ENCODE measurements at places on chromosomes 3 and 15.
A peak's percentile ranks its signal among the peaks of the same experiment; 100 is the strongest.

GRCh38 chr3:186236357-186237020 lies 125.5 kb downstream of the DGKG start:
- DNase-seq: no peak

- DNase-seq: no peak
Observed at GRCh38 chr3:71575433-71575832, 8.1 kb downstream of the FOXP1 start.

DNA sequence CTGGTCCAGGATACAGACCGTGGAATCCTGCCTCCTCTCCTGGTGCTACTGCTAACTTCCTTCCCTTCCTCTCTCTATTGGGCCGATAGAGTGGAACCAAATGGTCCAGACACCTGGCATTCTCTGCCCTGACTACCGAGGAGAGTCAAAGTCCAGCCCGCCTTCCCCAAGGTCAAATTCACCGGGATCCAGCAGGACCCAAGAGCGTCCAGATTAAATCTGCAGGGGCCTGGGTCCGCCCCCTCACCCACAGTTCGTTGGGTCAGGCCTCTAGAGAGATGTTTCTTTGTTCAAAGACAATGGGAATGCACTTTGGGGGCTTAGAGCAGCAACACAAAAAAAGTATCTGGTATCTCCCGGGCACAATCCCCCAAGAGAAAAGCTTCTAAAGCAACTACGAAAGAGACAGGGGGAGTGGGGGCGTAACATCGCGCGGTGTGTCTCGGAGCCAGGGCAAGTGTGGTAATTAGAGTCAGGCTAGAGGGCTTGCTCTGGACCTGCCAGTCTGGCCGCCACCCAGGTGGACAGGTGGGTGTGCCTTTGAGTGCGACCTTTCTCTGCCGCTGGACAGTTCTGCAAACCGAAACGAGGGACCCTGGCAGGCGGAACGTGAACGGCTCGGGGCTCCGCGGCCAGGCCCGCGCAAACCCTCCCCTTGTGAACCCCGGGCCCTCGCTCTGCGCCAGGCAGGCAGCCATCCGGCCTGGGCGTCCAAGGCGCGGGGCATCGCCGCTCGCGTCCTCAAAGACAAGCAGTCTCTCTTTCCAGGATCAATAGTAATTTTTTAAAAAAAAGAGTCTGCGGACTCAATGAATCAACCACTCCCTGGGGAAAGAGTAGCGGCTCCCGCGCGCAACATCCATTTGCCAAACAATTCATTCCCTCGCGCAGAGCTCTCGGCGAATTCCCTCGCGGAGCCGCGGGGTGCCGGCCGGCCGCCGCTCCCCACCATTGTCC lies 806 bp downstream of the KLHL25 start:
- no peak for DNase-seq

GRCh38 chr15:61530769-61531168 lies 301.7 kb upstream of the RORA start:
- no peak for DNase-seq

- DNase-seq: no peak
Observed at GRCh38 chr3:171948674-171949073, 90.7 kb upstream of the FNDC3B start.

- DNase-seq: no peak
Observed at GRCh38 chr15:83503595-83504364, 56.6 kb downstream of the SH3GL3 start.

GRCh38 chr3:119322021-119322834 lies 28.0 kb downstream of the ARHGAP31 start:
- peak; percentile 50 for DNase-seq

- no peak for DNase-seq
Observed at GRCh38 chr3:178514401-178514800, 21.8 kb upstream of the KCNMB2 start.

DNA sequence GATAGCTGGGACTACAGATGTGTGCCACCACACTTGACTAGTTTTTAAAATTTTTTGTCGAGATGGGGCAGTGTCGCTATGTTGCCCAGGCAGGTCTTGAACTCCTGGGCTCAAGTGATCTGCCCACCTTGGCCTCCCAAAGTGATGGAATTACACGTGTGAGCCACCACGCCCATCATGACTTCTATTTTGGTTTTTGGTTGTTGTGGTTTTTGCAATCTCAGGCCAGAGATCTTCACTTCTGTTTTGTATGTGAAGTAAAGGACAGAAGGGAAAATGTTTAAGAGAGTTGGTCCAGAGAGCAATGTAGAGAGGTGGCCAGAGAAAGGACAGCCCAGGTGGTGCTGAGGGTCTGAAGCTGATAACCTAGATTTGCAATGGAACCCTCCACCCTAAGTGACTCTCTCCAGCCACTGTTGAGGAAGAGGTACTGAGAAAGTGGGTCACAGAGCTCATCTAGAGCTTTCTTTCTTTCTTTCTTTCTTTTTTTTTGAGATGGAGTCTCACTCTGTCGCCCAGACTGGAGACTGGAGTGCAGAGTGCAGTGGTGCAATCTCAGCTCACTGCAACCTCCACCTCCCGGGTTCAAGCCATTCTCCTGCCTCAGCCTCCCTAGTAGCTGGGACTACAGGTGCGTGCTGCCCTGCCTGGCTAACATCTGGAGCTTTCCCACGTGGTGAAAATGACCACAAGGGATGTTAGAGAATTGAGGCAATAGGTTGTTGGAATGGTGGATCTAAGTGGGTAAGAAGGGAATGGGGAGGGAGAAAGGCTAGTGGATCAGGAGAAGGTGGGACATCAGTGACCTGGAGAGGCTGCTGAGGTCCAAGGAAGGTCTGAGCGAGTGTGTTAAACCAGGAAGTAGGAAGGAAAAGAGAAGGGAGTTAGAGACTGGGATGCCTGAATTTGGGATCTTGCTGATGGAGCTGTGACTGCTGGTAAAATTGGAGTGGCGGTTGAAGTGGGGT lies 22.4 kb upstream of the SEMA4B start:
- no peak for DNase-seq

DNA sequence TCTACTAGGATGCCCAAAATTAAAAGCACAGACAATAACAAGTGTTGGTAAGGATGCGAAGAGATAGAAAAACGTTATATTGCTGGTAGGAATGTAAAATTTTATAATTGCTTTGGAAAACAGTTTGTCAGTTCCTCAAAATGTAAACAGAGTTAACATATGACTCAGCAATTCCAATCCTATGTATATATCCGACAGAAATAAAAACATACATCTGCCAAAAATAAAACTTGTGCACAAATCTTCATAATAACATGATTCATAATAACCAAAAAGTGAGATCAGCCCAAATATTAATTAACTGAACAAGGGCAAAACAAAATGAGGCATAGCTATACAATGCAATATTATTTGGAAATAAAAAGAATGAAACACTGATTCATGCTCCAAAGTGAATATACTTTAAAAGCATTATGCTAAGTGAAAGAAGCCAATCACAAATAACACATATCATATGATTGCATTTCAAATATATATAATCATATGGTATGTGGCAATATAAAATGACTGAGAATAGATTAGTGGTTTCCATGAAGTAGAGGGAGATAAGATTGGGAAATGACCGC lies 609.3 kb downstream of the IGSF11 start:
- no peak for DNase-seq

DNA sequence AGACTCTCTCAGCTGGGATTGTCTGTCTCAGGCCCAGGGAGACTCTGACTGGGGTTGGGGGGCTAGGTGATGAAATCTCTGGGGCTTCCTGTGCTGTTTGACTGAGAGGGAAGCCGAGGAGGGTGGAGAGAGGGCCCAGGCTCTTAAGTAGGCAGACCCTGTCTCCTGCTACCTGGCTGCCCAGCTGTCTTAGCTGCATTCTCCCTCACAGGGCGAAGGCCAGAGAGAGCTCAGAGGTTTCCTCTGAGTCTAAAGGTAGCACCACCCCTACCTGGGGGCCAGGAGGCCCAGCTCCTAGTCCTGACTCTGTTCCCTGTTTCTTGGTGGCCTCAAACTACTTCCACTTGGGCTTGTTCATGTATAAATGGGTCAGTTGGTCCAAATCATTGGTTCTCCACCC lies 24.4 kb downstream of the SMAD6 start:
- no peak for DNase-seq

- no peak for DNase-seq
Observed at GRCh38 chr15:57025264-57025926, 107.0 kb downstream of the TCF12 start.

- DNase-seq: no peak
Observed at GRCh38 chr3:144626835-144627234, 655.2 kb downstream of the DIPK2A start.

DNA sequence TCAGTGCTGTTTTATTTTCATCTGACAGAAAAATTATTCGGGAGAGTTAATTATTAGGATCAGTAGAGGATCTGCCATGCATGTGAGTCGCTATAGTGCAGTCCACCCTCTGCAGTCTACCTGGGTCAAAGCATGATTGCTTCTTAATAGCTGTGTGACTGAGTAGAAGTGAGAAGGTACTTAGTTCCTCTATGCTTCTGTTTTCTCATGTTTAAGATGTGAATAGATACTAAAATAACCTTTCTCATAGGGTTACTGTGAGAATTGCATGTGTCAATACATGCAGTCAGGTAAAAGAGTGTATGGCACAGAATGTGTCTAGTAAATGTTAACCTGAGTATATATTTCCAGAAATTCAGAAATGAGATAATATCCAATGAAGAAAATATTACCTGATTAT lies 435.7 kb downstream of the NAALADL2 start:
- DNase-seq: no peak

DNA sequence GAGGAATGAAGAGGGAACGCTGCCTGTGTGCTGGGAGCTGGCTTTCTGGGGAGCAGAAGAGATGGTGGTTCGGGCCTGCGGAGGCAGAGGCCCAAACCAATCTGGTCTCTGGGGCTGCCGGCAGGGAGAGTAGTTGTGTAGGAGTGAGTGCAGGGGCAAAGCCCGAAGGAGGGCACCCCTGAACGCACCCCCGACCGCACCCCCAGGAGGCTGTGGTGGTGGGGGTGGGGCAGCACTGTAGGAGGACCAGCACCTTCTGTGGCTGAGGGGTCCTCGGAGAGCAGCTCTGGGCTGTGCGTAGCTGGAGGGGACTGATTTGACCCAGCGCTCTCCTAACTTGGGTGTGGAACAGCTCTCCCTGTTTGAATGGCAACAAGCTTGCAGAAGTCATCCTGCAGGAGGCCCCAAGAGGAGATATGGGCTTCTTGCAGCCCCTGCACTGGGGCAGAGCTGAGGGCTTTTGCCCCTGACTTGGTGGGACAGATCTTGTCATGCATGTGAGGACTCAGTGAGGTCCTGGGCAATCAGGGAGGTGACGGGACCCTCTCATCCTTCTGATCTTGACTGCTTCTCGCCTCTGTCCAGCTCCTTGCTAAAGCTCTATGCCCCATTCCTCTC lies 26.1 kb downstream of the C15orf39 start:
- no peak for DNase-seq

- peak; percentile 87 for DNase-seq
Observed at GRCh38 chr3:128075522-128076482, 23.6 kb downstream of the SEC61A1 start.

- peak; percentile 74 for DNase-seq
Observed at GRCh38 chr3:169945313-169945712, 21.3 kb upstream of the SEC62 start.

GRCh38 chr3:44323341-44323955 lies 15.1 kb upstream of the TCAIM start:
- peak; percentile 34 for DNase-seq

DNA sequence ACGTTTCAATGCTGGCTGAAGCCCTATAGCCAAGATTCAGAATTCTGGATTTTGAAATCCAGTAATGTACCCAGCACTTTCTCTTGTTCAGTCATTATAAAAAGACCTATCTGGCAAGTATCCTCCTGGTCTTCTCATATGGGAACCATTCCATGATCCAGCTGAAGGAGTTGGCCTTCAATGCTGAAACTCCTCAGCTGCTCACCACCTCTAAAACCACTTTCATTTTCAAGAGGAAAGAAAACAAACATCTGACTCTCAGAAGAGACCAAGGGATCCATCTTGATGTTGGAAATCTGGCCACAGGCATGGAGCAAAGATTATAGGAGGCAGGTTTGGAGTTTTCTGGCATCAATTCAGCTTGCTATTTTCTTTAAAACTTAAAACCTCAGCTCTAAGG lies 235.4 kb downstream of the FMN1 start:
- no peak for DNase-seq

GRCh38 chr3:95343767-95344166 lies 1280.9 kb downstream of the NSUN3 start:
- no peak for DNase-seq

DNA sequence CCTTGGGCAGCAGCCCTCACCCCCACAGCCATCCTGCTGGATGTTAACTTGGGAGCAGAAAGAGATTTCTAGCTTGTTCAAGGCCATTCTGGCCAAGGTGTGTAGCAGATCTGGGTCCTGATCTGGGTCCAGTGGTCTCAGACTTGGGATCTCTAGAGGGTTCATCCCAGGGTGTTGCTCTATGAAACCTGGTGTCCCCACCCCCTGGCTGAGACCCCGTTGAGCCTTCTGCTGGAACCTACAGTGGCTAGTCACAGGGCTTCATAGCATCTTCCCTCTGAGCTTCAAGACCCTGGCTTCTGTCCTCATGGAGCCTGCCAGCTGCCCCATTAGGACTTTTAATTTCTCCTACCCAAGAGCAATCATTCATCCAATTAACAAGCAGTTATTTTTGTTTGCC lies 64.3 kb downstream of the EPHB1 start:
- no peak for DNase-seq

- no peak for DNase-seq
Observed at GRCh38 chr15:92576597-92577200, 78.9 kb downstream of the FAM174B start.

GRCh38 chr15:87167055-87167454 lies 1087.4 kb downstream of the AGBL1 start:
- DNase-seq: no peak

- DNase-seq: no peak
Observed at GRCh38 chr3:56813653-56813960, 11.9 kb upstream of the ARHGEF3 start.

DNA sequence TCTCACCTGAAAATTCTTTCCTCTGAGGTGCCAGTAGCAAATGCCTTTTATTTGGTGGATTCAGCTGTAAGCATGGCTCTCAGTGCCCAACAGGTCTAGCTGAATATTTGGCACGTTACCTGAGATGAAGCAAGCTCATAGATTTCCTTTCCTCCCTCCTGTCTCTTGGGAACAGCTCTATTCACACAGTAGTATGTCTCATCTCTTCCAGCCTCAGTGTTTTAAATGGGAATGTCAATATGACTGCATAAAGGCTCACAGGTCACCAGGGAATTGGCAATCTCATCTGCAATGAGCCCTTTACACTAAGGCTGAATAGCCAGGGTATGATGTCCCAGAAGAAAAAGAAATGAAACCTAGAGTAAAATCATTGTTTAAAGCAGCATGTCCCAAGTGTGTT lies 733.5 kb downstream of the NTRK3 start:
- DNase-seq: no peak

DNA sequence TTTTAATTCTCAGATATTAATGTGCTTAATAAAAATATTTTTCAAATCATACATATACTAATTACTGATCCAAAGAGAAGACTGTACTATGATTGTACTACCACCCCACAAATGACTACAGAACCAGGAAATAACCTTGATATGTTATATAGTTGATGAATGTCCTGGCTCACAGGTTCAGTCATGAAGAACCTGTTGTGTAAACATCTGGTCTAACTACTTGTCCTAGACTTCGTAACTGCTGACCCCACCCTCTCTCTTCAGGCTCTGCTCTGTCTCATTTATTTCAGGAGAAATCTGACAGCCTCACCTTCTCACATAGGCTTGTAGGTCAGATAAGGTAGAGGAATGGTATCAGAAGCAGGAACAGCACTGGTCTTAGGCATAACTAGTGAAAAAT lies 14.7 kb upstream of the CSTA start:
- no peak for DNase-seq

GRCh38 chr15:67801926-67802914 lies 23.1 kb upstream of the SKOR1 start:
- DNase-seq: no peak

Measured in GM13977 (cell line).